ENCODE measurements at places on chromosomes 2 and 18. TPM values are rescaled to one million over a fixed set of nuclear protein-coding genes. Genes with fewer than 3 reads are reported as not detected.

Gene DNAH7
- total RNA-seq = 0.07 TPM

Gene FAM237A
- total RNA-seq = not detected

Gene SATB2
- 0.28 TPM for total RNA-seq

Gene TRABD2A
- total RNA-seq = 1.7 TPM

Gene STPG4
- not detected for total RNA-seq

Gene SLC5A7
- total RNA-seq = not detected

Gene C2orf80
- not detected for total RNA-seq

Gene NEU2
- not detected for total RNA-seq

Gene CD207
- not detected for total RNA-seq

Gene CUL3
- total RNA-seq = 44.4 TPM

Gene PER2
- total RNA-seq = 8.2 TPM

Data from airway epithelial cell (primary cell).